ENCODE measurements at places on chromosomes 4 and X.

DNA sequence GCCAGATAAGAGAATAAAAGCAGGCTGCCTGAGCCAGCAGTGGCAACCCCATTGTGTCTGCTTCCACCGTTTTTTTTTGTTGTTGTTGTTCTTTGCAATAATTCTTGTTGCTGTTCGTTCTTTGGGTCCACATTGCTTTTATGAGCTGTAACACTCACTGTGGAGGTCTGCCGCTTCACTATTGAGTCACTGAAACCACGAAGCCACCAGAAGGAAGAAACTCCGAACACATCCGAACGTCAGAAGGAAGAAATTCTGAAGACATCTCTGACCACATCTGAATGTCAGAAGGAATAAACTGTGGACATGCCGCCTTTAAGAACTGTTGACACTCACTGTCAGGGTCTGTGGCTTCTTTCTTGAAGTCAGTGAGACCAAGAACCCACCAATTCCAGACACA, 110.5 kb downstream of the PCDH18 start:
- no peak for DNase-seq

GRCh38 chrX:28628120-28628519, 40.9 kb downstream of the IL1RAPL1 start:
- no peak for DNase-seq

GRCh38 chrX:67961516-67961915, 417.7 kb downstream of the AR start:
- no peak for DNase-seq

GRCh38 chr4:116627545-116627944, 457.8 kb downstream of the TRAM1L1 start:
- no peak for DNase-seq

DNA sequence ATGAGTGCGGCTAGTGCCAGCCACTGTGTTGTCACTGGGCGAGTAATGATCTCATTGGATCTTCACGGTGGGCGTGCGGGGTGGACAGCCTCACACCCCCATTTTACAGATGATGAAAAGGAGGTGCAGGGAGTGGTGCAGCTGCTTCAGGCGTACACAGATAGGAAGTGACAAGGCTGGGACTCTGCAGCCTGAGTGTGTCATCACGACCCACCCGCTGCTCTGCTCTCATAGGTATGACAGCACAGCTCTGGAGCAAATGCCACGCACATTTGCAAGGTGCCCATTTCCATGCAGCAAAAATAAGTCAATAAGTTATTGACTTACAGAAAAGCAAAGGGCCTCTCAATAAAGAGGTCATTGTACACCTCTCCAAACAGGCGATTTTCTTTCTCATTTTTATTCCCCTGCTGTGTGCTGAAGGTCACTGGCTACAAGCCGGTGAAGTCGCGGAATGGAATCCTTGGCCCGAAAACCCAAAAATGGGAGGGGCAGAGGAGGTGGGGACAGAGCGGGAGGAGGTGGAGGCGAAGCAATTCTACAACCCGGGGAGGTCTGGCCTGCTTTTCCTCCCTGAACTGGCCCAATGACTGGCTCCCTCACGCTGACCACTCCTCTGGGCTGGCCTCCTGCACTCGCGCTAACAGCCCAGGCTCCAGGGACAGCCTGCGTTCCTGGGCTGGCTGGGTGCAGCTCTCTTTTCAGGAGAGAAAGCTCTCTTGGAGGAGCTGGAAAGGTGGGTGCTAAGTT, at the start of gene SOD3:
SOD3 (plus strand) TSS at position 658 of the 750 bp plus-strand sequence. CDS start 3,949 bp downstream, outside the sequence.
- DNase-seq: peak; percentile 32

- no peak for DNase-seq
These were observed 94.3 kb downstream of the AREG start for GRCh38 chr4:74539044-74539790.

DNA sequence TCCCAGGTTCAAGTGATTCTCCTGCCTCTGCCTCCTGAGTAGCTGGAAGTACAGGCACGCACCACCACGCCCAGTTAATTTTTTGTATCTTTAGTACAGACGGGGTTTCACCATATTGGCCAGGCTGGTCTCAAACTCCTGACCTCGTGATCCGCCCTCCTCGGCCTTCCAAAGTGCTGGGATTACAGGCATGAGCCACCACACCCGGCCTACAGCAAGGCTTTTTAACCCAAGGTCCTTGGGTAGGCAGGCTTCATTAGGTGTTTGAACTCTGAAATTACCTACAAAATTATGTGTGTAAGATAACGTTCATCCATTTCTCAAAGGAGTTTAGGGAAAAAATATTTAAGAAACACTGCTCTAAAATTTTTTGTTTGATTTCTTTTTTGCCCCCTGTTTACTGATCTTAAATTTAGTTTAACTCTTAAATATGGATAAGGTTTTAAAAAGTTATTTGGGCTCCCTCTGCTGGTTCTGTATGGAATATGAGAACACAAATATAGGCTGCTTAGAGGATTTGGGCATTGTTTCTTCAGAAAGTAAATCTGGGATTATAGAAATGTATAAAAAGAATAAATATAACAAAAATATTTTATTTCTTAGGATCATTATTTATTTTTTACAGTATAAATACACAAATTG, 92.8 kb downstream of the CBR4 start:
- DNase-seq: no peak

DNA sequence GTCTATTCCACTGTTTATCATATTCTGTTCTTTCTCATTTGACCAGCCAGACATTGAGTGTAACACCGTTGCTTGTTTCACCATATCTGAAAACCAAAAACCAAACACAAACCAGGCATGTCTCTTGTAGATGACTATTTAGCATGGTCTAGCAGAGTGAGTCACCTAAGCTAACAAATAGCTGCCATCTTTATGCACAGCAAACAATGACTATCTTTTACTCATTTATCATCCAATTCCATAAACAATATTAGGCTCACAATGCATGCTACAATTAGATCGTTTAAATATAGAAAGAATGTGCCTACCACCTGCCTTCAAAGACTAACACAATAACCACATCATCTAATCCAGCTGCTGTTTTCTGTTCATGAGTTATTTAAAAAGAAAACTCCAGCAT, 495.4 kb downstream of the PCDH19 start:
- DNase-seq: no peak

- no peak for DNase-seq
These were observed 228.5 kb downstream of the PTTG2 start for GRCh38 chr4:38188631-38189101.

- DNase-seq: no peak
These were observed 40.9 kb upstream of the CPLX1 start for GRCh38 chr4:866761-867390.

DNA sequence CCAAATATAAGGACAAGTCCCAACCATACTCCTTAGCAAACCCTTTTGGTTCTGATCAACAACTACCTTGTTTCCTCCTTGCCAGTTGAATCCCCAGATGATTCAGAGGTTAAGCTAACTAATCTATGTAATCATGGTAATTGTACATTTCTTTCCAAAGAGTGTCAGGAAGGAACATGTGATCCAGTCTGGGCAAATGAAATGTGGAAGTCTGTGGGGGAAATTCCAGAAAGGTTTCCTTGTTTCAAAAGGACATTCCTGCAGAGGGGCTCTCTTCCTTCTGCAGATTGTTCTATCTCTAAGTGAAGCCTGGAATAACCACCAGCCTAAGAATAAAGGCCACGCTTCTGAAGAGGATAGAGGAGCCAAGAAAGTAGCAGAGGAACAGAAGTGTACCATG, 7.0 kb downstream of the PRSS12 start:
- DNase-seq: no peak

DNA sequence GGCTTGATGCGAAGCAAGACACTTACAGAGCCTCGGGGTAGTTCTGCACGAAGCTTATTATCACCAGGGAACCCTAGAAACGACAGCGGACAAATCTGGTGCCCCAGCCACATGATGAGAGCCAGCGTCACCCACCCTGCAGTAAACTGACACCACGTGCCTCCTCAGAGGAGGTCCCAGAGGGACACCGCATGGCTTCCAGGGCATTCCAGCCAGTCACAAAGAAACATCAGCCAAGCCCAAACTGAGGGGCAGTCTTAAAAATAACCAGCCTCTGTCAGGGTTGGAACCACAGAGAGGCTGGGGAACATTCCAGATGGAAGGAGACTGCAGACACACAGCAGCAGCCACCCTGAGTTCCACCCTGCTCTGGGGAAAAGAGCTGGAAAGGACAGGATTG, 36.6 kb upstream of the HGFAC start:
- DNase-seq: no peak

GRCh38 chrX:40465735-40466551, 114.8 kb upstream of the ATP6AP2 start:
- no peak for DNase-seq

- no peak for DNase-seq
These were observed 16.3 kb upstream of the ZNF827 start for GRCh38 chr4:145954924-145955339.

DNA sequence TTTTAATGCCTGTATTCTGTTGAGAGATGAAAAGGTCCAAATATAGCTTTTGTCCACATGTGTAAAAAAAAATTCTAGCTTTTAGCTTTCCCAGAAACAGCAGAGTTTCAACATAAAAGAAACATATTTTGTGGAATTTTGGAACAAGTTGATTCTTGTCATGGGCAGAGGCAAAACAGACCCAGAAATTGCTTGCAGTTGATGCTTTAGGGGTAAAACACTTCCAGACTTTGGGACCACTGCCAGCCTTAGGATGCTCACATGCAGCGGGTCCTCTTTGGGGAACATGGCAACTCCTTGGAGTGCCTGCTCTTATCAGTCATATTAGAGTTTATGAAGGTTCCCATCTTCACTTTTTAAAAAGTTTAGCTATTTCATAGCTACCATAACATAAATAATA, 30.4 kb downstream of the DCLK2 start:
- DNase-seq: no peak

GRCh38 chr4:74840936-74841509, 46.7 kb upstream of the BTC start:
- no peak for DNase-seq

DNA sequence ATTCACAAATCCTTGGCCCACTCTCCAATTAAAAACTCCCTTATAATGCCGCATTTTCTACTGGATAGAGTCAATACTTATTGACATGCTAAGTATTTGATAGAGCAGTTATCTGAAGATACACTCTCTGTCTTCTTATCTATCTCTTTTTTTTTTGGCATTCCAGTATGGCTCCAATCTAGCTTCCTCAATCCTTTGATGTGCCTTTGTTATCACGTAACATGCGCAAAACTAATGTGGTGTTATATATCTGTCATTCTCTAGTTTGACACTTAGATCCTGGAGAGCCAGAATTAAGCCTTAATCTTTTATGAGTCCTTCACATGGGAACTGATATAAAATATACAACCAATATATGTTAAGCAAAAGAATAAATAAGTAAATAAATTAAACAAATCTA, 54.7 kb downstream of the VSIG4 start:
- no peak for DNase-seq

DNA sequence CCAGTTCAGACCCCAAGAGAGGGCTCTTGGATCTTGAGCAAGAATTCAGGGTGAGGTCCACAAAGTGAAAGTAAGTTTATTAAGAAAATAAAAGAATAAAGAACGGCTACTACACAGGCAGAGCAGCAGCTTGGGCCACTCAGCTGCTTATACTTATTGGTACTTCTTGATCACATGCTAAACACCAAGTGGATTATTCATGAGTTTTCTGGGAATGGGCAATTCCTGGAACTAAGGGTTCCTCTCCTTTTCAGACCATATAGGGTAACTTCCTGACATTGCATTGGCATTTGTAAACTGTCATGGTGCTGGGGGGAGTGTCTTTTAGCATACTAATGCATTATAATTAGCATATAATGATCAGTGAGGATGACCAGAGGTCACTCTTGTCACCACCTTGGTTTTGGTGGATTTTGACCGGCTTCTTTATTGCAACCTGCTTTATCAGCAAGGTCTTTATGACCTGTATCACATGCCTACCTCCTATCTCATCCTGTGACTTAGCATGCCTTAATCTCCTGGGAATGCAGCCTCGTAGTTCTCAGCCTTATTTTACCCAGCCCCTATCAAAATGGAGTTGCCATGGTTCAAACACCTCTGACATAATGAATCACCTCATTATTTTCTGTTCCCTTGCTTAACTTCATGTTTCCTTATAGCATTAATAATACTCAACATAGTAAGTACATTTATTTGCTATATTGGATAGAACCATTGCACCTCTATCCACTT, 476.3 kb downstream of the DTHD1 start:
- no peak for DNase-seq

GRCh38 chrX:11423362-11423818, 130.2 kb downstream of the AMELX start:
- DNase-seq: no peak

GRCh38 chrX:39473812-39474211, 623.9 kb downstream of the BCOR start:
- no peak for DNase-seq

DNA sequence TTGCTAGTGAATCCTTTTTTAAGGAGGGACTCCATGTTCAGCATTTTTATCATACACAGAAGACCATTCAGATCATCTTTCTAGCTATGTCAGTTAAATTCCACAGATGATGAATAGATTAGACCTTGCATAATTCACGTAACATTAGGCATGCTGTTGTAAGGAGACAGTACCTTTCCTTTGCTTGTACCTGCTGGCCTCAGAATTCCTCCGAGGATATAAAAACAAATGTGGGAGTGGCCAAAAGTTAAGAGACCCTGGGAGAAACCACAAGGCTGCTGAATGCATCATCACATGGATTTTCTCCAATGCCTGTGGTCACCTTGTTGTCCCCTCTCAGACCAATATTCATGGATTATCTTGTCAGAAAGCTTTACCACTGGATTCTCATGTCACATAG, 201.4 kb downstream of the MAGEB17 start:
- no peak for DNase-seq

DNA sequence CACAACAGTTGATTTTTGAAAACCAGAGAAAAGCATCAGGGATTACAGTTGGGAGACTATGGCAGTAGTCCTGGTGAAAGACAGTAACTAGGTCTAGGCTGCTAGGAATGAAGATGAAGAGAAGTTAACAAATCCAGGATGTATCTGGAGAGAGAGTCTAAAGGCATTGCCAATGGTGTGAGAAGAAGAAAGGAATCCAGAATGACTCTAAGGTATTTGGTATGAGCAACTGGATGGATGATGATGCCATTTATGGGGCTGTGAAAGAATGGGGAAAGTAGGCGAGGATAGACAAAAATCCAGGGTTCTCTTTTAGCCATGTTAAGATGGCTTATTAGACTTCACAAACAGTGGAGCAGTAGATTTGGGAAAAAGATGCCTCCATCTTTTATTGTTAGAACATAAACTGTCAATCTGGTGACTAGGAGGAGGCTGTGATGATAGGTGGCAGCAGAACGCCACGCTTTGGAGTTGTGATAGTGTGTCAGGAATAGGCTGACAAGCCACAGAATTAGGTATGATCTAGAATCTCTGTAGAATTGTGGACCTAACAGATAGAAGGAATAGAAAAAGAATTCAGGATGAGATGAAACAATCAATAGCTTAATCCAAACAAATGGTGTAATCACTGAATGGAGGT, 27.3 kb upstream of the JADE1 start:
- no peak for DNase-seq

- no peak for DNase-seq
These were observed 79.5 kb downstream of the RBM47 start for GRCh38 chr4:40550196-40550595.

DNA sequence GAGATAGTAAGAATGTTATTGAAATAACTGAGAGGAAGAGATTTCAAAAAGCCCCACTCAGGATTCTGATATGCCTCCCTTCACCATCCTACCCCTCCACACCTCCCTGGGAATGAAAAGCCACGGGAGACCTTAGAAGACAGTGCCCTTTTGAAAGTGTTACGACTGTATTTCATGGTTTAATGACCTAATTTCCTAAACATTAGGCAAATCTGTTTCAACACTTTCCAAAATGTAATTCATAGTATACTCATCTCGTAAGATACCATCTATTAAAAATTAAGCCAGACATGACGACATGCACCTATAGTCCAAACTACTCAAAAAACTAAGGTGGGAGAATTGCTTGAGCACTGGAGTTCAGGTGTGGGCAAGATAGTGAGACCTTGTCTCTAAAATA, 106.3 kb downstream of the HNRNPD start:
- DNase-seq: no peak

Measured in C1 segment of cervical spinal cord (tissue), 14 donors.